ENCODE measurements at places on chromosomes 13 and 19.
A peak's percentile ranks its signal among the peaks of the same experiment; 100 is the strongest.

DNA sequence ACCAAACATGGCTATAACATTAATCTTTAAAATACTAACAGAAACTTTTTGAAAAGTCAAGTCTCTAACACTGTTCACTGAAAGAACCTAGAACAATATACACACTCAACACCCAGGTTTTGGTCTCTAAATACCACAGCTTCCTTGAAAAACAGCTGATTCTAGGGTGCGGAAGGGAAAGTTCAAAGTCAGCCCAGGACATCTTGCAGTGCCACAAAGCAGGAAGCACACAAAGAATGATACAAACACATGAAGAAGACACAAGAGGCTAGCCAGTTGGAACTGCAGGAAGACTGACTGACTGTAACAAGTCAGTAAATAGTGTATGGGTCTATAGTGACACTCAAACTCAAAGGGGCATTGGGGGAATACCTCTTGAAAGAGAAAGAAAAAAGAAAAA lies 4.6 kb downstream of the DEDD2 start:
- DNase-seq, result no peak

GRCh38 chr13:70644052-70644451 lies 535.8 kb upstream of the KLHL1 start:
- no peak for DNase-seq

DNA sequence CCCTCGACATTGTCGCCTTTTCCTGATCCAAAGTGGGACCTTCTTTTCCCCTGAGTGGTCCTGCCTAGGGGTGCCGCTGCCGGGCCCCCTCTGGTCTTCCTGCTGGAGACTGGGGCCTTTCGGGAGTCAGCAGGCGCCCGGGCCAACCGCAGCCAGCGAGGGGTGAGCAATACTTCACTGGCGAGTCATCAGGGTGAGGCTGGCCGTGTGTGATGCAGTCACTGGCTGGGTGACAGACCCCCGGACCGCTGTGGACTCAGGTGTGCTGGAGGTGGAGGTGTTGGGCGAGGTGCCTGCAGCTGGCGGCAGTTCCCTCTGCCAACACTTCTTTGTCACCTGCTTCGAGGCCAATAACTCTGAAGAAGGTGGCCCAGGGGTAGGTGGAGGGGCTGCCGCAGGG lies 1.5 kb upstream of the CGB5 start:
- DNase-seq, result no peak

- DNase-seq, result no peak
These were observed 617 bp downstream of the SKA3 start for GRCh38 chr13:21175656-21176214.

DNA sequence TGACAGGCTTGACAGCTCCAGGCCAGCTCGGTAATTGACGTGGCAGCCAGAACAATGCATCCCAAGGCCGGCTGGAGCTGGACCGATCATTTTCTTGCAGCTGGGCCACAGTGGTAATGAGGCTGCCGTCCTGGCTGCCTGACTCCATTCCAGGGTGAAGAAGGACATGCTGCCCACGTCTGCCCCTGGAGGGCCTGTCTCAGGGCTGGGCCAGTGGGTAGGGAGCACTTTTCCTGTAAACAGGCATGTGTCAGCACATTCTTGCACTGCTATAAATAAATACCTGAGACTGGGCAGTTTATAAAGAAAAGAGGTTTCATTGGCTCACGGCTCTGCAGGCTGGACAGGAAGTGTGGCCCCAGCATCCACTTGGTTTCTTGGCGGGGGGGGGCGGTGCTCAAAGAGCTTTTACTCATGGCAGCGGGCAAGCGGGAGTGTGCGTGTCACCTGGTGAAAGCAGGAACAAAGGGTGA lies 38.1 kb upstream of the KCTD15 start:
- DNase-seq, result no peak

DNA sequence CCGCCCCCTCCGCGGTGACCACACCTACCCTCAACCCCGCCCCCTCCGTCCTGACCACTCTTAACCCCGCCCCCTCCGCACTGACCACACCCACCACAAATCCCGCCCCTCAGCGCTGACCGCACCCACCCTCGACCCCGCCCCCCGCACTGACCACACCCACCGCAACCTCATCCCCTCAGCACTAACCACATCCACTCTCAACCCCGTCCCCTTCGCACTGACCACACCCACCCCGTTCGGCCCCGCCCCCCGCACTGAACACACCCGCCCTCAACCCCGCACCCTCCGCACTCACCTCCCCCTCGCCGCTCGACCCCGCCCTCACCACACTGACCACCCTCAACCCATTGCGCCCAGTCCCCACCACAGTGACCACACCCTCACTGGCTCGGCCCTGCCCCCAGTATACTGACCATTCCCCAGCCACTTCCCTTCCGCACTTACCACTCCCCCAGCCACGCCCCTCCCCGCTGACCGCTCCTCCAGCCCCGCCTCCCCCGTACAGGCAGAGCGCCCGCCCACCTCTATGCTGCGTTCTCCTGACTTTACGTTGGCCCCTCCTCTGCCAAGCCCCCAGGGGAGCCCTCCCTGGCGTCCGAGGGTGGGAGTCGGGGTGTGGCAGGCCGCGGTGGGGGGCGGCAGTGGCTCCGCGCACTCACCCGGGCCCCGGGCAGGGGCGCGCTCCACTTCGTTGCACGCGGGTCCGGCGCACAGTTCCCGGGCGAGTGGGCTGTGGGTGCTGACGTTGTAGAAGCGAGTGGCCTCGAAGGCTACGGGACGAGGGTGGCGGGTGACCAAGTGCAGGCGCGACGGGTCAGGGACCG lies 8.4 kb downstream of the F2RL3 start:
- peak; percentile 69 for DNase-seq

DNA sequence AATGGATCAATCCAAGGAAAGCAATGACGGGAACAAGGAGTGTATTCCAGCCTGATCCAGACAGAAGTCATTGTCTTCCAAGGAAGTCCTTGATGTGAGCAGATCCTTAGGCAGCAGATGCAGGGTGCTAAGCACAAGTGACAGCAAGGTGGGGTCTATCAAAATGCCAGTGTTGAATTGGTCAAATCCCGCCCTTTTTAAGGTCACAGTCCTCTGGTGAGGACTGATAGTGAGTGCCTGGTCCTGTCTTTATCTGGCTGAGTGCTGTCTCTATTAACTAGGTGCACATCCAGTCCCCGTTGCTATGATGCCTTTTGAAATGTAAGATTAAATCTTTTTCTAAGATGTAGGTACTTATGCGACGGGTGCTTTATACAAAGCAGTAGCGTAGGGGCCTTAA lies 1.3 kb upstream of the LAMP1 start:
- DNase-seq, result no peak

- no peak for DNase-seq
These were observed 736 bp downstream of the SMAD9 start for GRCh38 chr13:36919171-36919832.

DNA sequence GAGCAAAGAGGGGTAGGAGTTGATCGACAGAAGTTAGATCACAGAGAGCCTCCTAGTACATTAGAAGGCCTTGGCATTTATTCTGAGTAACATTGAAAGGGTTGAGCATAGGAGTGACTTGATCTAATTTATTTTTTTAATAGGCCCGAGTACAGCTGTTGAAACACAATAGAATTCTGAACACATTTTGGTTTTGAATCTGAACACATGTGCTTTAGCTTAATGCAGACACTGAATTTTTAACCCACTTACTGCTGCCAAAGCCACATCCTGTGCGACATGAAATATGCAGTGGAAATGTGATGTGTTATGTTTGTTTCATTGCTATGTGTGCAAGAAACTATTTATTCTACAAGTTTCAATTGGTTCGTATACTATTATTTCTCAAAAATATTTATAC lies 1505.9 kb downstream of the PCDH9 start:
- no peak for DNase-seq

- DNase-seq, result no peak
These were observed 1180.3 kb upstream of the PCDH20 start for GRCh38 chr13:62595976-62596375.

DNA sequence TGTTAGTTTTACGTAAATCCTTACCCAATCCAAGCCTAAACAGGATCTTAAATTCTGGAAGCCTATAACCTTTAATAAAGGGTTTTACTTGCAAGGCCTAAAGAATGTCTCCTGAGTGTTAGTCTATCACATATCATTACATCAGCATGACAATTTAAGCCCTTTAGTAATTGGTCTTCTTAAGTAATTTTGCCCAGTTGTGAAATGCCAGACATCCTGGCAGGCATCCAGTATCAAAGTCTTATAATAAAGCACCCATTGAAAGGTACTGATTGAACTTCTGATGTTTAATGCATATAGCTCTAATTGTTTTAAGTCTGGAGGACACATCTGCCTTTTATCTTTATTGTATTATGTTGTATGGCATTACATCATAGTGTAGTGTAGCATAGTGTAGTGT lies 1078.9 kb downstream of the SLITRK1 start:
- no peak for DNase-seq

GRCh38 chr13:21823416-21823815 lies 152.5 kb downstream of the FGF9 start:
- DNase-seq, result no peak

- DNase-seq, result no peak
These were observed 9.3 kb downstream of the ALOX5AP start for GRCh38 chr13:30744681-30745077.

- no peak for DNase-seq
These were observed 42.7 kb upstream of the ZNF780A start for GRCh38 chr19:40133491-40133890.

DNA sequence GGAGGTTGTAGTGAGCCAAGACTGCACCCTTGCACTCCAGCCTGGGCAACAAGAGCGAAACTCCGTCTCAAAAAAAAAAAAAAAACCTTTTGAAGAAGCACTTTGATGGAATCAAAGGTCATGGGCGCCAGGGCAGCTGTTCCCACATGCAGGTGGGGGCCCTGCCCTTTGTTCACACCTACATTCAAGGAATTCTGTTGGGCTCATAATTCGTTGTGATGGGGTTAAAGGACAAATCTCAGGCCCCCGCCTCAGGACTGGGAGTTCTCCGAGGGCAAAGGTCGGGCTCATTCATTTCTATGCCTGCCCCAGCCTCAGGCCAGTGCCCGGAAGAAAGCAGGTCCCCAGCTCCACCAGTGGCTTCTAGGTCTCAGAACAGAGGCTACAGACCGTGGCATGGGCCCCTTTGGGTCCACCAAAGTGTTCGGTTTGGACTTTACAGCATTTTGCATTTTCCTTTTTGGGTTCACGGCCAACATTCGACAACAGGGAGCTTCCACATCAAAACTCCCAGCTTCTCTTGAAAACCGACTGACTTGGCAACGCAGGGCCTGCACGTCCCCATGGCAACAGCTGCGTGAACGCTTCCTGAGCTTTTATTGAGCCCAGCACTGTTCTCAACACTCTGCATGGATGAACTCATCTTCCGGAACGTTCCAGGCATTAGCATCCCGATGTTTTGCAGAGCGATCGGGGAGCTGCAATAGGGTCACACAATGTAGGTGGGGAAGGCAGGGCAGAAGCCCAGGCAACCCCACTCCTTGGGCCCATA lies 10.1 kb upstream of the GTF2F1 start:
- no peak for DNase-seq

DNA sequence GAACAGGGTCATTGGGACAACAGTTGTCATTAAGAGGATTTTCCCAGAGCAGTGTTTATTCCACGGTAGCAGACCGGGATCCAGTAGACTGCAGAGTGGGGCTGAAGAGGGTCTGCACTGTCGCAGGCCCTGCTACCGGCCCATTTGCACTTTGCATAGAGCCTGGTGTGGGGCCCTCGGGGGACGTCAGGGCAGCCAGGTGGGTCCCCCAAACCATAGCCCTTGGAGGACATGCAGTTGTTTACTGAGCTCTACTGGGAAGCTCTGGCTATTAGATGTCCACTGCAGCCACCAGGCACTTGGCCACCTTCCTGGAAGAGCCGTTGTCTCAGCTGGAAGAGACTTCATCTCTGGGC lies 45.8 kb downstream of the SLC7A9 start:
- DNase-seq, result no peak
